ENCODE measurements at places on chromosomes 3 and 15.

- no peak for DNase-seq
These were observed 101.9 kb downstream of the TNIK start for GRCh38 chr3:171358181-171358880.

GRCh38 chr3:15932348-15933300 is 134.8 kb upstream of the ANKRD28 start:
- no peak for DNase-seq

GRCh38 chr15:94100863-94101262 is 130.5 kb upstream of the MCTP2 start:
- no peak for DNase-seq

DNA sequence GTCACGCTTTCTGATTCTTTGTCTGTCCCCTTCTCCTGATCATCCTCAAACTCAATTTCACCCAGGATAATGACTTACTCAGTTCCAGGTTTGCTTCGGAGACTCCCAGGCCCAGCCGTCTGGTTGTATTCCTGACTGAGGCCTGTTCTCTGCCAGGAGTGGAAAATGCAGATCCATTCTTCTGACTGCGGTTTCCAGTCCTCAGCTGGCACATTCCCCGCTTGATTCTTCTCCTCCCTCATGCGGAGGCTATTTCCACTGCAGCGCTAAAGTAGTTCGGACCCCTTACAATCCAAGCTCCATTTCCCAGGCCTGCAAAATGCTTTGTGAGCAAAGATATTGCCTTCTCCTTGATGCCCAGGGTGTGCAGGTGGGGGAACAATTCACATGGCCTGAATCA is 47.2 kb upstream of the GALNT15 start:
- DNase-seq: no peak

- DNase-seq: no peak
These were observed 118.3 kb upstream of the FRMD4B start for GRCh38 chr3:69504232-69504631.

GRCh38 chr15:94398001-94398400 is 166.6 kb downstream of the MCTP2 start:
- no peak for DNase-seq

GRCh38 chr3:45064512-45065372 is 38.6 kb downstream of the CLEC3B start:
- peak; percentile 55 for DNase-seq

GRCh38 chr3:53680028-53680427 is 166.2 kb downstream of the CHDH start:
- DNase-seq: no peak

GRCh38 chr3:46660543-46661523 is 32.6 kb downstream of the ALS2CL start:
- no peak for DNase-seq

DNA sequence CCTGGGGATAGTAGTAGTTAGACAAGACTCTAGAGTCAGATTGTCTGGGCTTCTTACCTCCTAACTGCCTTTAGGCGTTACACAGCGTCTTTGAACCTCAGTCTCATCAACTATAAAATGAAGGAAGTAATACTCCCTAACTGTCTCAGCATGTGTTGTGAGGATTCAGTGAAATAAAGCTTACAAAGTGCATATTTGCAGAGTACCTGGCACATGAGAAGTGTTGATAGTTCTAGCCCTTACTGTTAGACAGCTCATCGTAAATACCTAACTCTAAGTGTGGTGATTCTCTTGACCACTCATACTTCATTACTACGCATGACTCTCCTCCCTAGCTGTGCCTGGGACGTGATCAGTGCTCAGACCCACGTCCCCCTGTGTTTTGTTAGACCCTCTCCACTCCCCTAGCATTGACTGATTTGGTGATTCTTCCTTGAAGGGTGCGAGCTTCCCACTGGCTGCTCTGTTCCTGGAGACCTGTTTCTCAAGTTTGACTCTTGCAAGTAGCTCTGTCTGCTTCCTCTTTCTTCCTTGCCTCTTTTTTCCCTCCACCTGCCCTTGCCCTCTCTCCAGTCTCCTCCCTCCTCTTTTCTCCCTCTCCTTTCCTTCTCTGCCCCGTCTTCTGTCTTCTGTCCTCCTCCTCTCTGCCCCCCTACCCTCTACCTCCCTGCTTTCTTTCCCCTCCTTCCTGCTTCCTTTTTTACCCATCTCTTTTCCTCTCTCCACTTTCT is 124.2 kb downstream of the SLC25A26 start:
- DNase-seq: no peak

DNA sequence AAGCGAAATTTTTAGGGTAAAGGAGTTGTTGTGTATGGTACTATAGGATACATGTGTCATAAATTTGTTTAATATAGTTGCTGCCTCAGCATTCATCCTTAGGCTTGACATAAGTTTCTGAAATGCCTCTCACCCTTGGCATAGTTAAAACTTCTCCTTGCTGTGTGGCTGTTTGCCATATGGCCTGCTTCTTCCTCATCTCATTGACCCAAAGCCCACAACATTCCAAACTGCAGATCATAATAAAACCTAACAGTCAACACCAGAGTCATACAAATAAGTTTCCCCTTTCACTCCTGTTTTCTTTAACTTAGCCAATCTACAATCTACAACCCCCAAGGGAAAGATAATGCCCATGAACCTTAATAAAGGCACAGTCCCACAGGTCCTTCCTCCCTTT is 136.6 kb downstream of the TMCC1 start:
- DNase-seq: no peak

DNA sequence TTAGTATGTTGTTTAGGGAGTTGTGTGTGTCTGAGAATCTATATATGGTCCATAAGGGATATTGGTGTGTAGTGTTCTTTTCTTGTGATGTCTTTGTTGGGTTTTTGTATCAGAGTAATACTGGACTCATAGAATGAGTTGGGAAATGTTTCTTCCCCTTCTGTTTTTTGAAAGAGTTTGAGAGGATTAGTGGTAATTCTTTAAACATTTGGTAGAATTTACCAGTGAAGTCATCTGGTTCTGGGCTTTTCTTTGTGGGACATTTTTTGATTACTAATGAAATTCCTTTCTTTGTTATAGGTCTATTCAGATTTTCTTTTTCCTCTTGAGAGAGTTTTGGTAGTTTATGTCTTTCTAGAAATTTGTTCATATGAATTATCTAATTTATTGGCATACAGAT is 16.9 kb downstream of the ACKR2 start:
- no peak for DNase-seq

DNA sequence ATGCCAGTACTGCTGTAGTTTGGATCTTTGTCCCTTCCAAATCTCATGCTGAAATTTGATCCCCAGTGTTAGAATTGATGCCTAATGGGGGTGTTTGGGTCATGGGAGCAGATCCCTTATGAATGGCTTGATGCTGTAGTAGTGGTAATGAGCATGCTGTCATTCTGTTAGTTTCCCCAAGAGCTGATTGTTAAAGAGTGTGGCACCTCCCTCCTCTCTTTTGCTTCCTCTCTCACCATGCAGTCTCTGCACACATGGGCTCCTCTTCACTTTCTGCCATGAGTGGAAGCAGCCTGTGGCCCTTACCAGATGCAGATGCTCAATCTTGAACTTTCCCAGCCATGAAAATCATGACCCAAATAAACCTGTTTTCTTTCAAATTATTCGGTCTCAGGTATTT is 141.3 kb upstream of the DPPA4 start:
- DNase-seq: no peak

- no peak for DNase-seq
These were observed 1.7 kb downstream of the KLHL40 start for GRCh38 chr3:42686832-42687650.

GRCh38 chr15:100098705-100099104 is 243.1 kb downstream of the ADAMTS17 start:
- no peak for DNase-seq

GRCh38 chr15:70250208-70251201 is 152.8 kb upstream of the TLE3 start:
- no peak for DNase-seq

DNA sequence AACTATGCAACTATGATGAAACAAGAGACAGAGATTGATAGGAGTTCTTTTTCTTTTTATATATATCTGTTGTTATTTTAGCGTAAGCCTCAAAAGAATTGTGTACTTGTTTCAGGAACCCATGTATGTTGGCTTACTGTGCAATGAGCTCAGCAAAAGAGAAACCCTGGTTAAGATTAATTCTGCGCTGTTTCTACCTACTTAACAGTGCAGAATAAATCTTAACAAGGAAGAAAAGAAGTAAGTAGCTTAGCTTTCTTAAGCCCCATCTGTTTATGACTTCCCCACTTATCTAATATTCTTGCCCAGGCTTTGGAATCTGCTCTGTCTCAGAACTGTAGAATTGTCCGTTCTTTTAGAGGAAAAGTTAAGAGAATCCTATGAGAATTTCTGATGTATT is 27.4 kb downstream of the ECT2 start:
- no peak for DNase-seq

DNA sequence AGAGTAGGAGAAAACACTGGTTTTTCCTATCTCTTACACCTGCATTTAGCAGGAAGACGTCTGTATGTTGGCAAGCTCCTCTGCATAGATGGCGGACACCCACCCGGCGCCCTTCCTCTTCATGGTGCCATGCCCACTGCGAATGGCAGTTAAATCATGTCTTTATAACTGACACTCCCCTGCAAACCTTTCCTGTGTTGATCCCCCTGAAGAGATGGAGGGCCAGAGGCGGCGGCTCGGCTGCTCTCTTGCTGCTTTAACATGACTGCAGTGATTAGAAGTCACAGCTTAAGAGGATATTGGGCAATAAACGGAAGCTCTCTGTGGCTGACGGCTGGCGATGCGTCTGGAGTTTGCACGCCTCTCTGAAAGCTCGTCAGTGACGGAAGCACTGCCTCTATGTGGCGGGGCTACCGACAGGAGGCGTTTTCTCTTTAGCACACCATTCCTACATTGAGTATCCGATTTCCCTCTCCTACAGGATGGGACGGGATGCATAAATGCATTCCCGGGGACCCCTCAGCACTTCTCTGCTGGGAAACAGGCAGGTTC is 25.5 kb upstream of the SNRPA1 start:
- DNase-seq: peak; percentile 43

DNA sequence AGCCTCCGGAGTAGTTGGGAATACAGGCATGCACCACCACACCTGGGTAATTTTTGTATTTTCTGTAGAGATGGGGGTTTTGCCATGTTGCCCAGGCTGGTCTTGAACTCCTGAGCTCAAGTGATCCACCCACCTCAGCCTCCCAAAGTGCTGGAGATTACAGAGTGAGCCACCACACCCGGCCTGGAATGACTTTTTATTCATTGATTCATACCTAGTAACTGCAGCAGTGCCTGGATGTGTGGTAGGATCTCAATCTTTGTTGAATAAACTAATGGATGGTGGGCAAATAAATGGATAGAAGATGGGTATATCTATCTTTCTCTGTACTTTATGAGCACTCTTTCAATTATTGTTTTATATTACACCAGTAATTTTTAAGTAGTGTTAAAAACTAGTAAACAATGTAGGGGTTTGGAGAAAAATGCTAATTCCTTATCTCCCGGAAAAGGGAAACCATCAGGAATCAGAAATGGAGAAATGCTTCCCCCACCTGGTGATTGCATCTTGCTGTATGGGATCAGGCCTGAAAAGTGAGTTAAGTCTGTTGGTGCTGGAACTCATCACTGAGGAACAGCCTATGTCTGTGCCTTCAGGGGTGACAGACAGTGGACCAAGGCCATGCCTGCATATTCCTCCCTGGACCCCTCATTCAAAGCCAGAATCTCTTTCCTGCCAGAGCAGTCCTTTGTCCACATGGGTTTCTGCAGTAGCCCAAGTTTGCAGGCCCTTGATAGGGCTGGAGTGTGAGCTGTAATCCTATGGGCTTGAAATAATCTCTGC is 161.0 kb upstream of the CTDSPL start:
- no peak for DNase-seq

GRCh38 chr3:105033081-105033480 is 333.6 kb upstream of the ALCAM start:
- no peak for DNase-seq

DNA sequence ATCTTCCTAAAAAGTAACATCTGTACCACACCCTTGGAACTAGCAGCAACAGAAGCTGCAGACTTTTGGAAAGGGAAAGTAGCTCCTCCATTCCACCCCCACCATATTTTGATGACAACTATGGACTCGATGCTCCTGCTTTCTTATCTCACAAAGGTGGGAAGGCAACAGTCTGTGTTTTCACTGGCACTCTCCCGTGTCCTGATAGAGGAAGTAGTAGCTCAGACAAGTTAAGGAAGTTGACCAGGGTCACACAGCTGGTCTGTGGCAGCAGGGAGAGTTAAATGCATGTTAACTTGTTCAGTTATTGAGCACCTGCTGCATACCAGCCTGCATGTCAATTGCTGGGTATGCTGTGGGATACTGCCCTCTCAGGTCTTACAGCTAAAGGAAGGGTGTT is 33.1 kb downstream of the BHLHE40 start:
- DNase-seq: no peak

DNA sequence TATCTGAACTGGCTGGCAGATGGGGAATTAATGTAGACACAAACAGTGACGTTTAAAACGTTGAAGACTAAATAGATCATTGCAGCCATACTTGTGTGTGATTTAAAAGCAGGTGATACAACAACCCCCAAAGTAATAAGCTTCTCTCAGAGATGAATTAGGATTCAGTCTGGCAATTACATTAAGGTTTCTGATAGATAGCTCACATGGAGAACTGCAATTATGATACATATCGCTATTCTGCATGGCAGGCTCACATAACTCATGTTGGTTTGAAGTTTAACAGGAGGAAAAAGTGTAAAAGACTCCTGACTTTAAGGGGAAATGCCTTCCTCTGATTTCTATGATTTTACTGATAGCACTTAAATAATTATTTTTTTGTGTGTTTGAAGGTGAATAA is 196.9 kb downstream of the CLSTN2 start:
- no peak for DNase-seq

DNA sequence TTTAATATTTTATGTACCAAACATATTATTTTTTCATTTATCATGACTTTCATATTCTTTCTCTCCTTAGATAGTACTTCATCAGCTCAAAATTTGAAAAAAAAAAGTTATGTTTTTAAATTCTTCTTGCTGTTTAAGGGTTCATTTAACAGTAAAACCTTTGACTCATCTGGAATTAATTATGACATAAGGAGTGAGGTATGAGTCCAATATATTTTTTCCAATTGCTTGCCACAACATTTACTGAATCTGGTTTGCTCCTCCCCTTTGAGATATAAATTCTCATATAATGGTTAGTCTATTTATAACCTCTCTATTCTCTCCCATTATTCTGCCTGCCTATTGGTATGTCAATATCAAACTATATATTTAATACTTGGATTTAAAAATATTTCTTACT is 387.8 kb downstream of the TUSC7 start:
- no peak for DNase-seq

DNA sequence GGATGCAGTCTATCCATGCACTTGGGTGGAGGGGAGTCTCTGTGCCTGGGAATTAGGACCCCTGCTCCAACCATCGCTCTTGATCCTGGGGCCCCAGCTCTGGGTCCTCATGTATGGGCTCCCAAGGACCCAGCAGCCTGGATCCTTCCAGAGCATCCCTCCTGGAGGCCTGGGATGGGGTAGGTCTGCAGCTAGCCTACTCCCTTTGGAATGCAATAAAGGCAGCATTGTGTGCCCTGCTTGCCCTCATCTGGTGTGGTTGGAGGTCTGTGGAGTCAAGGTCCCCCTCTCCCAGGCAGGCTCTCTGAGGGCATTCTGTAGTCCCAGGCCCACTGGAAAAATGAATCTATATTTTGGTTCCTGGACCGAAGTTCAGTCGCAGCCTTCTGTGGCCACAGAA is 15.0 kb upstream of the SLC28A1 start:
- no peak for DNase-seq

- DNase-seq: no peak
These were observed 18.8 kb downstream of the SETD5 start for GRCh38 chr3:9416139-9416780.

- DNase-seq: no peak
These were observed 148.0 kb upstream of the STRIT1 start for GRCh38 chr3:155441506-155441905.

- no peak for DNase-seq
These were observed 1129.3 kb downstream of the NAALADL2 start for GRCh38 chr3:175988401-175988800.

- DNase-seq: no peak
These were observed 140.2 kb downstream of the CACNA2D3 start for GRCh38 chr3:54262541-54262940.

Data from stimulated activated CD4-positive, alpha-beta T cell treated with anti-CD3 and anti-CD28 coated beads, Interleukin-4, amount 100 ng/mL, for 48 hours (primary cell).